CD4-positive, CD25-positive, alpha-beta regulatory T cell (primary cell): ENCODE measurements at places on chromosomes 5 and 9. TPM values are rescaled to one million over a fixed set of nuclear protein-coding genes. Genes with fewer than 3 reads are reported as not detected.

IL13 gene
- not detected for polyA plus RNA-seq

LEAP2 gene
- polyA plus RNA-seq, result not detected

ZNF883 gene
- polyA plus RNA-seq, result 1.1 TPM

DMGDH gene
- 1.8 TPM for polyA plus RNA-seq

NNT gene
- 47.2 TPM for polyA plus RNA-seq

TUSC1 gene
- polyA plus RNA-seq, result not detected

FOXD4L3 gene
- polyA plus RNA-seq, result not detected
